ENCODE measurements at places on chromosomes 11 and 22.

- no peak for DNase-seq
These were observed 11.7 kb downstream of the SEC14L3 start for GRCh38 chr22:30460147-30460546.

DNA sequence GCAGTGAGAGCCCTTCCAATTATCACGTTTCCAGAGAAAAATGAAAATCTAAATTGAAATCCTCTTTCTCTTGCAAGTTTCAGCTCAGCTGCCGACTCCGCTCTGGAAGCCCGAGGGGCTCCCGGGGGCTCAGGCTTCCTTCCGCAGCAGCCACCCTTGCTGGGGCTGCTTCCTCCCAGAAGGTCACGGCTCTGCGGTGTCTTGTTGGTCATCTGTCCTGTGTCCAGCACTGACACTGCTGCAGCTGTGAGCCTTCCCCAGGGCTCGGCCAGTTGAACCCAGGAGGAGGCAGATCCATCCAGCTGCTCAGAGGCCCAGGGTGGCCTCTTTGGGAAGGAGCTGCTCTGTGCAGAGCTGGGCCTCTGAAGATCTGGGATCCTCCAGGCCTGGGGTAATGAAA lies 1337.2 kb downstream of the TBC1D22A start:
- DNase-seq, result no peak

- DNase-seq, result no peak
These were observed 798.5 kb downstream of the DLG2 start for GRCh38 chr11:84828616-84829015.

DNA sequence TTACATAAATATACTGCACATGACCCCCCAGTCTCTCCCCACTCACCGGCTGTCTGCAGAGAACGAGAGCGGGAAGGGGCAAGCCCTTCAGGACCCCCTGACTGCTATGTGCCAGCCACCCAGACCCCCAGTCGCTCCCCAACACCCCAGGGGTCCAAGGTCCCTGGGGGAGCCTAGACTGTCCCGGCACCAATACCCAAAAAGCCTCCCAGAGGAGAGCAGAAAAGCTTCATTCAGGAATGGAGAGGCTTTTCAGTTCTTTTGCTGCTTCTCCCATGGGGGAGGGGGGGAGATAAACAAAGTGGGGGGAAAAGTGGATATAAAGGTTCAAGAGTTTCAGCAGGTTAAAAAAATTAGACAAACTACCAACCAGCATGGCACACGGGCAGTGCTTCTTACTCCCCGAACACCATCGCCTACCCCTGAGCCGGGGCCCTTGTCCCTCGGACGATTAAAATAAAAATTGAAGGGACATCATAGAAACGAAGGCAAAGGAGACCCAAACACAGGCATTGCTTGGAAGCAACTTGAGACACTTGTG lies 1.3 kb downstream of the CSNK1E start:
- DNase-seq, result no peak

GRCh38 chr11:107006076-107006833 lies 12.0 kb downstream of the GUCY1A2 start:
- DNase-seq, result no peak

DNA sequence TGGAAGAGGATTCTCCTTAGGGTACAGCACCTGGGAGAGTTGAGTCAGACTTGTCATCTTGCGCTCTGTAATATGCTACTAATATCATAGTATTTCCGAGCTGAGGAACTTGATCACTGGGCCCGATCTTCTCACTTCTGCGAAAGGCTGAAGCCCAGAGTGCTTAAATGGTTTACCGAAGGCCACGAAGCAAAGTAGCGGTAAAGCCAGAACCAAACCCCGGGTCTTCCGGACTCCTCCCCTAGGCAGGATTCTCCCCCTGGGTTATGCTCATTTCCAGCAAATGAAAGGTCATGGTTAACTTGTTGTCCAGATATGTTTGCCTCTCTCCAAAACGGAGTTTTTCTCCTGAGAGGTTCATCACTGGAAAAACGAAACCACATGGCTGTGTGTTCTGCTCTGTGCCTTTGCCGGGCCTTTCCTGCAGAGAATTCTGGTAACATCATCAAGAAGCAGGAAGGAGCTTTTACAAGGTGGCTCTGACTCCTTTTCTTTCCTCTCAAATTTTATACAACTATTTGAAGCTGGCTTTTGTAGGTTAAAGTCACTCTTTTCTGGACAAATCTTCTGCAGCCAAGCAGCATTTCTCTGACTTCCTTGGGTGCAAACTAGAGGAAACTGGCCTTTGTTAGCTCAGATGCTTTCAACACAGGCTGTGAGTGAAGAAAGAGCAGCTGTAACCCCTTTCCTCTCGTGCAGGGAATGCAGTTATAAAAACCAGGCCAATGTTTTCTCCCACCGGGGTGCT lies 35.5 kb downstream of the UBASH3B start:
- no peak for DNase-seq

DNA sequence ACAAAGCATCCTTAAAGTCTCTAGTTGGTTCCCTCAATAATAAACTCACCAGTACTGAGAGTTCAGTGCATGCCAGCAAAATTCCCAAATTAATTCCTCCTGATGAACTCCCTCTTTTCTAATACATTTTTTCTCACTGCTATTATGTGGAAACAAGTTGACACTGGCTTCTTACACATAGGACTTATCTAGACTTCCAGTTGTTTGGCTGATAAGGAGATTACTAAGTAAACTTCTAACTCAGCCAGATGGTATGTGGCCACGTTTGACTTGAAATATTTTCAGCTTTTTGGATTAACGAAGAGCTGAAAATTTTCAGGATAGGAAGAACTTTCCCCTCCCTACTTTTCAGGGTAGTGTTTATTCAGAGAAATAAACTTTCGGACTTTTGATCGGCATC lies 1154.2 kb upstream of the TENM4 start:
- DNase-seq, result no peak

DNA sequence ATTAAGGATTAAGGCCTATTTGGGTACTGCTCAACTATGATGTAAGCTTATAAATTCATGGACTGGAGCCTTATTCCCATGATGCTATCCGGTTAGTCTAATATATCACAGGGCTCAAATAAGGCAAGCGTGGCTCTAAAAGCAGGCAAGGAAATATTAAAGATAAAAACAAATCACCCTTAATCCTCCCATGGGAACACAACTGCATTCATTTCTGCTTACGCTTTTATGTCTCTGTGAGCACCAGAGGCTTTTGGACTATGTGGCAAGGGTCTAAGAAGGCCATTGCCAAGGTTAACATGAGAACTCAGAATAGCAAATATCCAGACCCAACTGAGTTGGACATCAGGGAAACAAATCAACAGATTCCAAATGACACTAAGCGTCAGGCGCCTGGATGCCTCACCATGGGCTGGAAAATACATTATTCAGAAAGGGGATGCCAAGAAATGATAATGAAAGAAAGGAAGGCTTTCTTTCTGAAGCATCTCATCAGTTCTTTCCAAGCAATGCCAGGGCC lies 138.1 kb downstream of the SLC1A2 start:
- DNase-seq, result no peak

GRCh38 chr11:110962921-110963320 lies 250.7 kb upstream of the ARHGAP20 start:
- DNase-seq, result no peak

DNA sequence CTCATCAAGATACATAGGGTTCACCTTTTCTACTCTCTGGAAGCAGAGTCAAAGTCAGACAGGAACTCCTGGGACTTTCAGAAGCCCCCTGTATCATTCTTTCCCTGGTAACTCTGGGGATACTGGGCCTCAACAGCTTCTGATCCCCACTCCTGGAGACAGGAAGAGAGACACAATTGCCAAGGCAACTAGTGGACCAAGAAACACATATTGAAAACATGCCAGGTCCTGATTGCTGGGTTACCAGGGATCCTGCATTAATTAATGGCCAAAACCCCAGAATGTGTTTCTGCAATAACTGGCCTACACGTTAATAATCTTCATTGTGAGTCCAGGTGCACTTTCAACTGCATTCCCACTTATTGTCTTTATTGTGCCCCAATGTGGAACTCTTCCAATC lies 260.8 kb upstream of the POU2AF2 start:
- DNase-seq, result no peak

DNA sequence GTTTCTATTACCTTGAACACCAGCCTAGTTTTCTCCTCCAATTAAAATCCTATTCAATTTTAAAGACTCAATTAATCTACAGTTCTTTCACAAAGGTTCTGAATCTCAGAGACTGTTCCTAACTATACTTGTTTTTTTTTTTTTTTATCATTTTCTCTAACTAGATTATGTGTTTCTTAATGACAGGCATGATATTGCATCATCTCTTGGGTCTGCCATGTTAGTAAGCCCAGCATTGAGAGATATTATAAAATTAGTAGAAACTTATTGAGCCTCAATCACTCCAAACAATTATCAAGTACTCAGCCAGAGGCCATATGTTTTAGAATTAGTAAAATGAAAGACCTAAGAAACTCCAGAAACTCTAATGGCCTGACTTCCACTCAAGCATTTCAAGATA lies 28.1 kb upstream of the SLC5A12 start:
- no peak for DNase-seq

DNA sequence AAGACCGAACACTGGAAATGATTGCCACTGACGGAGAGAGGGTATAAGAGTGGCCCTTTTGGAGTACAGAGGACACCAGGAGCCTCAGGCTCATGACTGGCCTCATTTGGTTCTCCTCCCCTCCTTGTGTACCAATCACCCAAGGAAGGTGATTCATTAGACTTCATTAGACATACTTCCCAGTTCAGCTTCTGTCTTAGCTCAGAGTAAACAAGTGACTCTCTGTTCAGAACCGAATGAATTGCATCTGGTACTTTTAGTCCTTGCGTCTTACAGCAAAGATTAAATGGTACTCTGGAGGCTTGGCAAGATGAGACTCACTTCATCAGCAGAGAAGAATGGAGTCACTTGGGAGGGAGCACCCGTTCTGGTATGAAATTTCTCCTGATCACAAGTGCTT lies 75.2 kb downstream of the ZNRF3 start:
- no peak for DNase-seq

DNA sequence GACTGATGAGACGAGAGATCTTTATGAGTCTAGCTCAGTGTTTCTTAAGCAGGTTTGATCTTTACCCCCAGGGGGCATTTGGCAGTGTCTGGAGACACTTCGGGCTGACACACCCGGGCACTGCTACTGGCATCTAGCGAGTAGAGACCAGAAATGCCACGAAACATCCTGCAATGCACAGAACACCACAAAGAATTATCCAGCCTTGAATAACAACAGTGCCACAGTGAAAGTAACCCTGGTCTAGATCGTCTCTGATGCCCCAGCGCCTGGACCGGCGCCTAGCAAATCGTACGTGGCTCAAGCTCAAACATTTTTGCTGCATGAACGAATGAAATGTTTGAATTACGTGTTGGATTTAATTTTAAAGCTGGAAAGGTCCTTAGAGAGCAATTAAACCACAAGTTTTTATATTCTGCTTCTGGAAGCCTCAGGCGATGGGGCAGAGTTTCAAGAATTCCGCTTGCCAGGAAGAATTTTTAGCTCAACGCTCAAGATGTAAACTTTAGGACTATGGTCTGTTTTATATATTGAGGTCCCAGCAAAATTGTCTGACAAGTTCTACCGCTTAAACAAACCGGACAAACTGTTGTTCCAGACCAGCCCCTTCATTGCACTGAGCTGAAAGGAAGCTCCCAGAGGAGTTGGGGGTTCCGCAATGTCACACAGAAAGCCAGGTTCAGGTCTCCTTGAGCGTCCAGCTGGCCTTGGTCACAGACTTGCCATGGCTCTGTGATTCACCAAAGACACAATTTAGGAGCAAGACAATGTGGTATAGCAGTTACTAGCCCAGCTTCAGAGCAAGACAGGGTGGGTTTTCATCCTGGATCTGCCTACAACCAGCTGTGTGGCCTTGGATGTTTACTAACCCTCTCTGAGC lies 44.2 kb upstream of the SMTN start:
- no peak for DNase-seq

DNA sequence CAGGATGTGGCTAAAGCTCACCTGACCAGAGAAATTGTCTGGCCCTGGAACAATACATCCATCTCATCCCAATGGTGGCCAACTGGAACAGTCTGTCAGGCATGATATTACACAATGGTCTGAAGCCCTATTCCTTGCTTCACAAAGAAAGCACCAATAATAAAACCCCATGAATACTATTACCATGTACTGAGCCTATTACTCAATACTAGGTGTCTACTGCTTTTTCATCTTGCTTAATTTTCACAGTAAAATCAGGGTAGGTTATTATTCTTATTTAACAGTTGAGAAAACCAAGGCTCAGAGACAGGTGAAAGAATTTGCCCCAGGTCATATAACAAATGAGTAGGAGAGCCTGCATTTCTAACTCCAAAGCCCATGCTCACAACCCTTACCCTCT lies 68.9 kb upstream of the CAPRIN1 start:
- DNase-seq, result no peak

- peak; percentile 39 for DNase-seq
These were observed 25.9 kb upstream of the ATXN10 start for GRCh38 chr22:45645526-45646414.

DNA sequence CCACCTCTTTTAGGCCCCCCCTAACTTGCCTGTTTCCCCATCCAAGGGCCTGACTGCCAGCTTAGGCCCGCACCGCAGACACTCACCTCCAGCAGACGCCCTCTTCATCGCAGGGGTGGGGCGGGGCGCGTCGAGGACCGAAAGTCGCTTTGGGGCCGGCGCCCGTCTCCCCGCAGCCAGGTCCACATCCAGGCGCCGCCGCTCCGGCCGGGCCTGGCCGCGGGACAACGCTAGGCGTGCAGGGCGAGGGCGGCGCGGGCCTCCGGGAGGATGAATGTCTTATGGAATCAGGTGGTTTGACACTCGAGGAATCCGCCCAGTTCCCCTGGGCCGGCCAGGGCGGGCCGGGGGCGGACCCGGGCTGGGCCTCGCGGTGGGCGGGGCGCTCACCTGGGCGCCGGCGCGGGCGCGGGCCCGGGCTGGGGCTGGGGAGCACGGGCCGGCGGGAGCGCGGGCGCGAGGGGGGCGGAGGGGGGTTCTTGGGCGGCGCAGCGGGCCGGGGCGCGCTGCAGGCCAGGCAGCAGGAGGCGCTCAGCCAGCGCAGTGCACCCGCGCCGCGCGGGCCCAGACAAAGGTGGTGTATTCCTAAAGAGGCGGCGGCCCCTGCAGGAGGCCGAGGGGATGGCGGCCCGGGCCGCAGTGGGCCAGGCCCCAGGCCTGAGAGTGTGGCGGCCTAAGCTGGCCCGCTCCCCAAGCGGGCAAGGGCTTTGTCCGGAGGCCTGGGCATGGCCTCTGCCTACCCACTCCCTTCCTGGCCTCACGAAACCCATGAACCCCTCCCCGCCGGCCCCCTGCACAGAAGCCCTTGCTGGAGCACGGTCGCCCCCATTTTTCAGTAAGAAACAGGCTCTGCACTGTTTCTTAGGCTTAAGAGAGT lies 177.6 kb downstream of the IGLL1 start:
- peak; percentile 48 for DNase-seq

DNA sequence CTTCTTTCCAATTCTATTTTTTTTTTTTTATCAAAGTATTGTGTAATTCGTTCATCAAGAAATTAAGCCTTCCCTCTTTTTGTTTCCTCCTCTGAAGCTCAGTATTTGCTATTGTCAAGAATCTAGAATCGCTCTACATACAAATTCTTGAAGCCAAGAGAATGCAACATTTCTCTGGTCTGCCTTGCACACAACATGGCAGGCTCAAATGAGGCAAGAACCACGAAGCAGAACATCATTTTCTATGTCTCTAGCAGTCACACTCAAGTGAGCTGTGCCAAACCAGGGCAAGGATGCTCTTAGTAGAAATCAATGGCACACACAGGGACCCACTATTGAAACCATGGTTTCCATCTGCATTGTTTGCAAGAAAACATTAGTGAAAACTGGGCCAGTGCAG lies 46.7 kb upstream of the SLC1A2 start:
- DNase-seq, result no peak
